Chondrocyte (in vitro differentiated cells): ENCODE measurements at places on chromosomes 6 and 20.

DNA sequence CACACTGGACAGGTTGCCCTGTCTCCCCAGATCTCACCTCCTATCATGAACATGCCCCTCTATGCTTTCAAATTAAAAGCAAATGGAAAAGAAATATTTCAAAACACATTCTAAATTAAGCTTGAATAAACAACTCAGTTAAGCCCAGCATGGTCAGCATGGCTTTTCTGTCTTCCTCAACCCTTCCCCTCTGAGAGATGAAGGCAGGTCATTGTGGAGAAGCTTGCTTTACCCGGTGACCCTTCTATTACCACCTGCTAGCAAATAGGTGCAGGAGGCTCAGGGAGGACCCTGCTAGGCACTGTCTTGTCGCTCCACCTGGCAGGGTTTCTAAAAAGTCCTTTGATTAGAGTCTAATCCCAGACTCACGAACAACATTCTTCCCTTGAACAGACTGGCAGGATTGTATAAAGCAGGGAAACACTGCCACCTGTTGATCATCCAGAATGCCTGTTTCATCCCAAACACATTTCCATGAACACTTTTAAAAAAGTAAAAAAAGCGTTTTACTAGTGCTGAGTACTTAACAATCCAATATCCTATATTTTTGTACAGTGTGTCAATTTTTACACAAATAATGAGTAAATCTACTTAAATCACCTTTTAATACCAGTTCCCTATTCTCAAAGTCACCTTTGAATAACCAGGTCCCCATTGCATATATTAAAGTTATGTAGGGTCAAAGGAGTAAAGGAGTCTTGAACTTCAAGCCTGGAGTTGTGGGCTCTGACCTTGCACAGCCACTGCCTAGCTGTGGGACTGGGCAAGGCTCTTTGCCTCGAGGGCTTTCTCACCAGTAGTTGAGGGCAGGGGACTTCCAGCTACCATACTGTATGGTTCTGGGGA is 75.5 kb downstream of the GPR6 start:
- no peak for DNase-seq

- no peak for DNase-seq
These were observed 72.7 kb downstream of the CCDC170 start for GRCh38 chr6:151566557-151566956.

GRCh38 chr20:51022227-51022802 is 592 bp downstream of the KCNG1 start:
- no peak for DNase-seq

DNA sequence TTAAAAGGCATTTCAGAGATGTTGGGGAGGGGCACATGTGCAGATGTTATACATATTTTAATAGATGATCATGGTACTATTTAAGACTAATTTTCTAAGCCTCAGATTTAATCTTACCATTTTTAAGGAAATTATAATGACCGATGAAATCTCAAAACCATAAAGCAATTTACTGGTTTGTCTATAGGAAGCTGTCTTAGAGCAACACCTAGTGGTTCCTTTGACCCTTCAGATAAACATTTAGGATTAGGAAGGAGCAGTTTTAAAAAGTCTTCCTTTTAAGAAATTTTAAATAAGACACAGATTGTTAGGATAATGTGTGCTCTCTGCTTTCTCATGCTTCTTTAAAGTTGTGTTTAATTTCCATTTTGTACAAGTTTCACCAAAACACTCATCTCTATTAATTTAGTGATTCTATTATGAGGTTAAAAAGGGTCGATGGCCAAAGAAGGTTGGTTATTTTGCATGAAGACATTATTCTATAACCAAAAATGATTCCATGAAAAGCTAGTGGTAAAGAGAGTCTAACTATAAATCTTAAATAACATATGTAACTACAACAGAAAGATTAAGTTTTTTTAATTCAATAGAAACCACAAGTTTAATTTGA is 376.4 kb downstream of the HACE1 start:
- no peak for DNase-seq

- no peak for DNase-seq
These were observed 1494.8 kb upstream of the DEFB115 start for GRCh38 chr20:29762620-29763019.

GRCh38 chr6:111478749-111479148 is 4.3 kb downstream of the REV3L start:
- DNase-seq = no peak
